ENCODE measurements at places on chromosomes 16 and 17.

GRCh38 chr17:31408586-31408985 lies 17.1 kb downstream of the RAB11FIP4 start:
- peak; percentile 38 for DNase-seq

DNA sequence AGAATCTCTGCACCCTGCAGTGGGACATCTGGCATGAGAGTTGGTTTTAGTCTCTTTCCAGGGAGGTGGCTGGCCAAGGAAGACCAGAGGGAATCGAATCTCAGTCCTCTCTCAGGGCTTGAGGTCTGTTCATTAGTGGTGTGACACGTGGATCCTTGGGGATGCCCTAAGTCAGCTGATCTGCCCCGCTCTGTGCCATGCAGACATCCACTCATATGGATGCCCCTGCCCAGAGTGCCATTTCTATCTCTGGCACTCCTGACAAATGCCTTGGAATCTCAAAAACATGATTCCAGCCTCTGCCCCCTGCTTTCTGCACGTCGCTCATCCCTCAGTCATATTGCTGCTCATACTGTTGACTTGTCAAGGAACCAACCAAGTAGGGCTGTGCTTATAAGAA lies 38.8 kb downstream of the WSCD1 start:
- no peak for DNase-seq

- DNase-seq = no peak
Observed at GRCh38 chr17:4033751-4034251, 69.6 kb upstream of the ATP2A3 start.

GRCh38 chr16:26087091-26087490 lies 395.3 kb downstream of the HS3ST4 start:
- no peak for DNase-seq

GRCh38 chr16:7745276-7745675 lies 412.6 kb downstream of the RBFOX1 start:
- no peak for DNase-seq

DNA sequence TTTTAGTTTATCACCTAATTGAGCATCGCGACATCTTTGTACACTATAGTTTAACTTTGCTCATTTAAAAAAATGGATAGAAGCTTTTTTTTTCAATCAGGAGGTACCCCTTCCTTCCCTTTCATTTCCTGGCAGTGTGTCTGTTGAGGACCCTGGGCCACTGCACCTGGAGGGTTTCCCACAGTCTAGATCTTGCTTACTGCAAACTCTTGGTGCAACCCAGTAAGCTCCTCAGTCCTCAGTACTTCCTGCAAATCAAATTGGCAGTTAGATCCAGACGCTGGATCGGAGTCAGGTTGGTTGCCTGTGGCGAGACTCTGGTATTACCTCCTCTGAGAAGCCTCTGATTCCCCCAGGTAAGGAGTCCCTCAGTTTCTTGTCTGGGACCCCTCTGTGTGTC lies 162.0 kb downstream of the RAB11FIP4 start:
- no peak for DNase-seq

DNA sequence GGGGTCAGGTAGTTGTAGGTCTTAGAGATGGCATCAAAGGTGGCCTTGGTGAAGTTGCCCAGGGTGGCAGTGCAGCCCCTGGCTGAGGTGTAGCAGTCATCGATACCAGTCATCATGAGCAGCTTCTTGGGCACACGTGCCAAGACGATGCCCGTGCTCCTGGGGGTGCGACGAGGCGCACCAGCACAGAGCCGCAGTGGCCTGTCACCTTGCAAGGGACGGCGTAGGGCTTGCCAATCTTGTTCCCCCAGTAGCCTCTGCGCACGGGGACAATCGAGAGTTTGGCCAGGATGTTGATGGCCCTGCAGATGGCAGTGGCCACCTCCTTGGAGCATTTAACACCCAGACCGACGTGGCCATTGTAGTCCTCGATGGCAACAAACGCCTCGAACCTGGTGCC lies 29.8 kb downstream of the CDC27 start:
- no peak for DNase-seq

DNA sequence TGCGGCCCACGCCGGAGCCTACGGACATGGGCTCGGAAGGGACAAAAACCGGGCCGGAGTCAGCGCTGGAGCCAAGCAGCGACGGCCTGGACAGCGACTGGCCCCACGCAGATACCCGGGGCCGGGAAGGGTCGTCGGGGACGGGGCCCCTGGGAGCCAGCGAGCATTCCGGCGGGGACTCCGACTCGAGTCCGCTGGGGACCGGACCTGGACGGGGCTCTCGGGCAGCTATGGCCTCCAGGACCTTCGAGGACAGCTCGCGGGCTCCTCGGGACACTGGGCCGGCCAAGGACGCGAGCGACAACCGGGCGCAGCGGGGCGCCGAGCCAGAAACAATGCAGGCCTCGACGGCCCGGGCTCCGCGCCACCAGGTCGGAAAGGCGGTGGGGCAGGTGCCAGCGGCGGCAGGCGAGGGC lies 1.0 kb downstream of the MYO15B start:
- no peak for DNase-seq

GRCh38 chr17:41777574-41778188 lies 8.8 kb downstream of the JUP start:
- no peak for DNase-seq

DNA sequence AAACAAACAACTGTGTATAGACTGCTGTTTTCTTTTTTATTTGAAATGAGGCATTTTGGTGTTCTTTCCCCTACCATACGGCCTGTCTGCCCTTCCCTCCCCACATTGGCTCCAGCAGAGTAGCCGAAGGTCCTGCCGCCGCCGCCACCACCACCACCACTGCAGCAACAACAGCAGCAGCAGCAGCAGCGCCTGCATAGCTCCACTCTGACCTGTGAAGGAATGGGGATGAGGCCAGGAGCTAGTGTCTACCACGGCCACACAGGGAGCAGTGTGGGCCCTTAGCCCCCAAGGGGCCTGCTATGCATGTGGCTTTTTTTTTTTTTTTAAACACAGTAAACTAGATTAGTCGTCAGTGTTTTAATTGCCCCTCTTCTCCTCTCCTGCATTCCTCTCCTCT lies 5.6 kb upstream of the CDK5R1 start:
- DNase-seq = no peak

Measured in posterior vena cava (tissue), 2 donors.